ENCODE measurements at places on chromosomes 11 and 22.

DNA sequence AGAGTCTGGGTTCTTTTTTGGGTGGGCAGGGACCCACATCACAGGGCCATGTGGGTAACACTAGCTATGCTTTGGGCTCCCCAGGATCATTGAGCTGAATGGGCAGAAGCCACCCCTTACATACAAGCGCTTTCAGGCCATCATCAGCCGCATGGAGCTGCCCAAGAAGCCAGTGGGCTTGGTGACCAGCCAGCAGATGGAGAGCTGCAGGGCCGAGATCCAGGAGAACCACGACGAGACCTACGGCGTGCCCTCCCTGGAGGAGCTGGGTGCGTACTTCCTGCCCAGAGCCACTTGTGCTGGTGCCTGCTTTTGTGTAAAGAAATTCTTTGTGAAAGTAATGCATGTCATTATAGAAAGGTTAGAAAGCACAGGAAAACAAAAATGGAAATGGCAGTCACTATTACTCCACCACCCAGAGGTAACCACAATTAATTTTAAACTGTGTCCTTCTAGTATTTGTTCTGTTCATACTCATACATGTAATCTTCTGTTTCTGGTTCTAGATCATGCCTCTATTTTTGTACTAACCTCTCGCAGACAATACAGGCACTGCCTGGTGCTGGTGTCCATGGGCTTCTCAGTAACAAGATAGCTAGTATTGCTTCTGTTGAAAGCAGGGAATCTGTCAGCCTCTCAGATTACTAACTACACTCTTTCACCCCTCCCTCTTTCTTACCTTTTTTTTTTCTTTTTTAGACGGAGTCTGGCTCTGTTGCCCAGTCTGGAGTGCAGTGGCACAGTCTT lies 13.7 kb downstream of the CRY2 start:
- no peak for DNase-seq

GRCh38 chr22:21450858-21451353 lies 16.3 kb upstream of the TMEM191C start:
- no peak for DNase-seq

DNA sequence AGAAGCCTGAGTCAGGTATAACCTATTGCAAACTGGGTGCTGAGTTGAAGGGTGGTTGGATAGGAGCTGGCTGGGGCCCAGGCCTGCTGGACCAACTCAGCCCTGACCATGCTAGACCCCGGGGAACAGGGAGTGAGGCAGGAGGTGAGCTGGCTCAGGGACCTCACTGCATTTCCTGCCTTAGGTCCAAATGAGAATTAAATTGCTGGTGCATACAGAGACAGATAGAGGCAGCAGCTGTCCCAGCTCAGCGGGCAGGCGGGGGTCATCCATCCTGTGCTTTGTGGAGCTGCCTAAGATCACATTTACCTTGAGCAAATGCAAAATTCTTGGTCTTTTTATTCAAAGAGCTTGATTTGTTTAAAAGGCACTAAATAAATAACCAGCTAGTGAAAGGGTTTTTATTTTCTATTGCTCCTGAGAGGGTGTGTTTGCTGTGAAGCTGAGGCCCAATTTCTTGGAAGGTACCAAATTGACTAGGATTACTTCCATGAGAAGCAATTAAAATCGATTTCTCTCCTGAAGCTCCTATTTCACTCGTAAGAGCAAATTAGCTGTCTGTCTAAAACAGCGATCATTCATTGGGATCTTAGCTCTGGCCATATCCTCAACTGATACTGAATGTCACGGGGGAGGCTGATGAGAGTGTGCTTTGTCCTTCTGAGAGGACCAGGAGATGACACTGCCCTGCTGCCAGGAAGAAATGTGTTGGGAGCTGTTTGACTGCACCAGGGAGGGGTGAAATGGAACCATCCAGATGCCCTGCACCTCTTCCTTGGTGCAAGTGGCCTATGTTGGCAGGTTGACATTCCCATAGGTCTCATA lies 24.9 kb downstream of the USH1C start:
- DNase-seq: no peak

- DNase-seq: no peak
These were observed 1286.5 kb upstream of the TENM4 start for GRCh38 chr11:80727315-80727714.

DNA sequence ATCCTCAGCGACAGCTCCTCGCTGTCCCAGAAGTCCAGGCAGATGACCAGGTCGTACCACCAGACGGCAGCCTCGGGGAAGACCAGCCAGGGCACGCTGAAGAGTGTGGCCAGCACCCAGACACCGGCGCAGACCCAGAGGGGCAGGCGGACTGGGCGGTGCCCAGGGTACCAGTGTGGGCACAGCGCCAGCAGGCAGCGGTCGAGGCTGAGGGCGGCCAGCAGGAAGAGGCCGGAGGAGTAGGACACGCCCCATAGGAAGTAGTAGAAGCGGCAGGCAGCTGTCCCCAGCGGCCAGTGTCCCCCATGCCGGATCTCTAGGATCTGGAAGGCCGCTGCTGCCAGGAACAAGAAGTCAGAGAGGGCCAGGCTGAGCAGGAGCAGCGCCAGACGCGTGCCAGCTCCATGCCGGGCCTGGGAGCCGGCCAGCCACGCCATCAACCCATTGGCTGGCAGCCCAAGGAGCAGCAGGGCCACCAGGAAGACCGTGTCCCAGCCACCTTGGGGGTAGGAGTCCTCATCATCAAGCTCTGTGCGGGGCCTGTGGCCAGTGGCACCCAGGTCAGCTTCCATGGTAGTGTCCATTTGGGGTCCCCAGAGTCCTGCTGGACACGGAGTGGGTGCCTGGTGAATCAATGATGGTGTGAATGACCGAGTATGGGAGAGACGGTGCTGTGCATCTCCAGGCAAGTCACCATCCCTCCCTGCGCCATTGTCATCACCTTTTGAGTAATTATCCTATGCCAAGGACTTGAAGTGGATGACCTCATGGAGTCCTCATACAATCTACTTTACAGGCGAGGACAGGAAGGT lies at the start of gene GPR152:
GPR152 (minus strand) TSS at position 589 of the 812 bp plus-strand sequence; CDS start at position 584, 5 bp downstream.
- no peak for DNase-seq

All from NCI-H1417 treated with DMSO at 0.1 percent for 48 hours (cell line).